Midbrain (tissue), 1 donor: ENCODE measurements at places on chromosomes 4 and X.

DNA sequence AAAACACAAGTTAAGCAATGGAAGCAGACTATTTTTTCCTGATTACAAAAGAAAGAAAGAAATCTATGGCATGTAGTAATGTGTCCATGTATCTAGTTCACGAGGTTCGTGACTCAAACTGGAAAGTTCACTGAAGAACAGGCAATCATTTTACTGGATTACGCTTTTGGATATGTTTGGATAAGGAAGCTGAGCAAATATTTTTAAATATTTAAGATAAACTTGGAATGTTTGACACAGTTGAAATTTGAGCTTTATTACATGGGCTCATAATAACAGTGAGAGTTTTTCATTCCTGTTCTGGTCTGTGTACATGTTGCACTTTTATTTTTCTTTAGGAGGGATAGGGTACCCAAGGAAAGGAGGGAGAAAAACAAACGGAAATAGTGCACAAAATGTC, 244.2 kb upstream of the GK2 start:
- no peak for DNase-seq

DNA sequence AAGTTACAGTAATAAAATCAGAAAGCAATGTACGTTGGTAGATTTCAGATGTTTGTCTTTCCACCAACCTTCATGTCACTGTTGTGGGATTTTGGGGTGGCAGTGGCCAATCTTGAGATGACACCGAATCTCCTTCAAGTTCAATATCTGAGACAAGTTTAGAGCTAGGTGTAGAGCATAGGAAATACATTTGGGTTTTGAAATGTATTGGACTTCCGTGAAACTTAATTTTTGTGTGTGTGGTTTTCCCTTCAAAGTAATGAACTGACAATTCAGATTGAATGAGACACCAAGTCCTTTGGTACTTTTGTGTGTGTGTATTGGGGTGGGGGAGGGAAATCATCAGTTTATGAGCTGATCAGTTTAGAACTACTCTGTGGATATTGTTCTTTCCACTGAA, 1.8 kb downstream of the WDR44 start:
- DNase-seq: no peak

DNA sequence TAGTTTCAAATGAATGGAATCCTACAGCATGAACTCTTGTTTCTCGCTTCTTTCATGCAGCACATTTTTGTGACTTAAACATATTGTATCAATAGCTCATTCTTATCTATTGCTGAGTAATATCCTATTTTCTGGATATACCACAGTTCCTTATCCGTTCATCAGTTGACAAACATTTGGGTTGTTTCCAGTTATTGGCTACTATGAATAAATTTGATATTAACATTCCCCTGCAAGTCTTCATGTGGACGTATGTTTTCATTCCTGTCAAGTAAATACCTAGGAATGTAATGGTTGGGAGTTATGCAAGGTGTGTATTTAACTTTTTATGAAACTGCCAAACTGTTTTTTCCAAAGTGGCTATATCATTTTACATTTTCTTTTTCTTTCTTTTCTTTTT, 114.0 kb upstream of the SH3RF1 start:
- no peak for DNase-seq

GRCh38 chrX:18616688-18617406, 55.1 kb downstream of the RS1 start:
- no peak for DNase-seq

GRCh38 chrX:77160301-77160700, 286.9 kb upstream of the FGF16 start:
- no peak for DNase-seq

DNA sequence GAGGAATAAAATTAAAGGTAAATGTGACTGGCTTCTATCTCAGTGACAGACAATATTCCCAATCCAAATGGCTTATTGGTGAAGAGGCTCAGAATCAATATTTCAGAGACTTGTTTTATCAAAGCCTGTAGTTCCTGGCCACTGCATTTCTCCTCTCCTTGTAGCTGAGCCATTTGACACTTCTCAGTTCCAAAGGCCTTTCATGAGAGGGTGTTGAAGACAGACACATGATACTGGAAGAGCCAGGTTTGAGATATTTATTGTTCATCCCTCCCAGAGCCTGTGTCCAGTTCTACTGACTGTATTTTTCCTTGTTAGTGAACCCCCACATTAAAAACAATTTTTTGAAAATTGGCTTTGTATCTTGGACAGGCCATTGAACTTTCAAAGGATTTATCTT, 12.9 kb upstream of the INPP4B start:
- DNase-seq: no peak

GRCh38 chrX:121639781-121640180, 592.4 kb downstream of the GLUD2 start:
- no peak for DNase-seq

DNA sequence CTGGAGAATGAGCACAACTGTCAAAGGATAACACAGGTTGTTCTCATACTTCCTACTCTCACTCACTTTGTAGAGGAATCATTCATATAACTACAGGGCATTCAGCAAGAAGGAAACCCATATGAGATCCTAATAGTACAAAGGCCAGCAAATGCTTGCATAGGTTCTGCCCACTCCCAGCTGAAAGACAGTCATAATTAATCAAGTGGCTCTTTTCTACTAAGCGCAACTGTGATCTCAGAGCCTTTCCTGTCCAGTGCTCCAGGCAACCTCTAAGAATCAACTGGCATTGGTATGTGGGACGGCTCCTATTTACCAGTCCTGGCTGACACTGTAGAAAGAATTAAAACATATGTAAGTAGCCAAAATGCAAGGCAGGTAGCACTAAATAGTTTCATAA, 18.9 kb upstream of the MND1 start:
- no peak for DNase-seq

DNA sequence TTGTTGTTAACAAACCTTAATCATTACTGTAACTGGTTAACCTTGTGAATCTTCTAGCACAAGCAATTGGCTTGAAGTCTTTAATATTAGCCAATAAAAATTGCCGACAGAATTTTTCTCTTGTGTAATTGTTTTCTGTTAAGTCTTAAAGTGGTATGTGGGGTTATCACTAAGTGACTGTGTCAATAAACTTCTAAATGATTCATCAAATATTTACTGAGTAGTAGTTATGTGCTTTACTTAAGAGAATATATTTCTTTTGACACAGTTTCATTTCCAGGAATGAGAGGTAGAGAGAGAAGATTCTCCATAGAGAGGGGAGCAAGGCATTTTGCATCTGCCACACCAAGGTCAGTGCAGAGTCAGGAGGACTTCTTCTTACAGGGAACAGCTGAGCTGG, 2361.6 kb upstream of the AGA start:
- no peak for DNase-seq

GRCh38 chr4:173014113-173014558, 154.5 kb upstream of the GALNT7 start:
- no peak for DNase-seq

DNA sequence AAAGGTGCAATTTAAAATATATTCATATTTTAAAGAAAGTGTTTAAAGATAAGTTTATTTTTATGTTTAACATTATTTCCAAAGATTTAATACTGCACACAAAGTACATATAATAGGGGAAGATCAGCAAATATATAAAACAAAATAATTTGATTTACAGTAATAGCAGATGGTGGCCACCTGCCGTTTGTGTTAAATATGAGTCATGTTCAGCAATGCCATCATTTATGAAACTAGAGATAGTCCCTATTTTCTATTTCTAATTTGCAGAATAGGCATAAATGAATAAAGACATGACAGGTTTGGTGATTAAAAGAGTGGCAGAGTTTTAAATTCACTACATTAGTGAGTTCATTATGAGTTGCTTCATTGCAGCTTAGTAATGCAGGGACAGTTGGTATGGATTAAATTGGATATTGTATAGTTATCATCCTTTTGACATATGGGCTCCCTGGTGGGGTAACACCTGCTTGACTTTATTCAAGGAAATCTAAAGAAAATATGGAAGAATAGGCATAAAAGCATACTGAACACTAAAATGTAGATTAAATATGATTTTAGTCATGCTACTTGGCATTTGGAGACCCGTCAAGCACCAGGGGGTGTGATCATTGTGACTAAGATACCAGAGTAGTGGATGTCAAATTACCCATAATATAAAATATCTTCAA, 78.8 kb upstream of the BANK1 start:
- no peak for DNase-seq
